Fibroblast of skin of left biceps (primary cell): ENCODE measurements at places on chromosomes 3 and 15.
A peak's percentile ranks its signal among the peaks of the same experiment; 100 is the strongest.

DNA sequence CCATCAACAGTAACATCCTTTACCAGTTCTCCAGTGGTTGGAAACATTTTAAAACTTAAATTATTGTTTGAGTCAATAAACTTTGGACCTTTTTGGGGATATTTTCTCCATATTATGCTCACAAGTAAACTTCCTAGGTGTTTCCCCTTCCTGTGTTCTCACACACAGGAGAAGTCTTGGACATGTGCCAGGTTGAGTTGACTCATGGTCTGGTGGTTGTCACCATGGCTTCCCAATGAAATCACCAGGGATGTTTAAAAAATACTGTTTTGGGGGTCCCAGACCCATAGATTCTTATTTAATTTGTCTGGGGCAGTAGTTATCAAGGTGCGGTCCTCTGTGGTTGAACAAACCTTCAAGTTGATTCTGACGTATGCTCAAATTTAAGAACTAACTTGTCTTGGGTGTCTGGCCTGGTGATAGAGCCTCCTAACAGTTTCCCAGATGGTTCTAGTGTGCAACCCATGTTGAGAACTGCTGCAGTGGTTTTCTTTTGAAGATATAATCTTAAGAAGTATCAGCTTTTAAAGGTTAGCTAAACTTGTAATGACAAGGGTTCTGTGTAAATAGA is 291.8 kb downstream of the EDEM1 start:
- DNase-seq: no peak

GRCh38 chr3:123993818-123994217 is 1.9 kb upstream of the ROPN1 start:
- DNase-seq: no peak

GRCh38 chr3:133753779-133754164 is 7.6 kb downstream of the TF start:
- DNase-seq: no peak

DNA sequence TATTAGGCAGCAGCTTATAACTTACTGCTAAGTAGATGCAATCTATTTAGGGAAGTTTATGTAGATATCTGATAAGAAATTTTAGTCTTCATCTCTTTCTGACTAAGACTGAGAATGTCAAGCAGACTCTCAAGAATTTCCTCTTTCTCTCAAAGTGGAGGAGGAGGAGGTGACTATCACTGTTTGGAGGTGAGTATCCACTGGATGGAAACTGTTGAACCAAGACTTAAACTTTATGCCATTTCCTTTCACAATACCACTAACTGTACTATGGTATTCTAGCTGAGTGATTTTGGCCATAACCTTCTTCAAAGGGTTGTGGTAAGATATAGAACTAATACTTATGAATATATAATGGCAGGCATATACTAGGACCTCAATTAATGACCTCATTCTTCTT is 64.6 kb downstream of the TPRG1 start:
- no peak for DNase-seq

DNA sequence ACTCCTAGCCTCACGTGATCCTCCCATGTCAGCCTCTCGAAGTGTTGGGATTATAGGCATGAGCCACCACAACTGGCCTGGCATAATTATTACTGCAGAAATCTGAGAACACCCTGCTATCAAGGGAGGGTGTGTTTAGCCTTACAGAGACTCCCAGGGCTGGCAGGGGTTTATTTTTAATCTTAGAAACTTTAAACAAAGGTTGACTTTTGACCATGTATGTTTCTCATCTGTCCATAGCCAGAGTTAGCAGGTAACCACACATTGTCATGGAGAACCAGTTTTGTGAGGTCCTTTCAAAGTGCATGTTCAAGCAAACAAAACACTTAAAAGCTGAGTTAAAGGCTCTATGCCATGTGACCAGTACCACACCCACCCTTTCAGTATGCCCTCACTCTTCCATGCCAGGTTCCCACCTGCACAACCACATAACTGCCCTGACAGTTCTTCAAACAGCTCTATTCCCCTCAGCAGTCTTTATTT is 11.1 kb downstream of the SIAH2 start:
- DNase-seq: no peak

DNA sequence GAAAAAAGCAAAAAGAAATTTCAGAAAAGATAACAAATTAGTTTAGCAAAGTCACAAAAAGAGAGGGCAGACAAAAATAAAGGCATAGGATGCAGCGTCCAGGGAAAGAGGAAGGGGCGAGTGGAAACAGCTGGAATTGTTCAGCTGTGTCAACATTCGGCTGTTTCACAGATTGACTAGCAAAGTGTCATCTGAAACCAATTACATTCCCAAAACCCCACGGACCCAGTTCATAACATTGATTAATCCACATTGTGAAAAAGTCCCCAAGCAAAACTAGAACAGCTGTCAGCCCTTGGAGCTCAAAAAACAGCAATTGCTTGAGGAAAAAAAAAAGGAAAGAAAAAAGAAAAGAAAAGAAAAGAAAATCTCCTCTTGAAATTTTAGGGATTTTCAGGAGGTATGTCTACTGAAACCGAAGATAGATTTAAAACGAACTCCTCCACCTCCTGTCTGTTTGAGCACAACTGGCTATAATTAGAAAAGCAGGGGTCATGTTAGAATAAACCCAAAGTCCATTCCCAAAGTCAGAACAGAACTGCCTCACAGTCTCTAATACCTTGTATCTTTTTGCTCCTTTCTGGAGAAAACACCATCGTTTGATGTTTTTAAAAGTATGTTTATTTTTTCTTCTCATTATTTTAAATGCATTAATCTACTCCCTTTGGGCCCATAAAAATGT is 159.6 kb downstream of the RORA start:
- peak; percentile 38 for DNase-seq

GRCh38 chr3:76694063-76694462 is 345.8 kb upstream of the ROBO2 start:
- DNase-seq: no peak

- DNase-seq: no peak
These were observed 416.2 kb downstream of the IGSF11 start for GRCh38 chr3:118618247-118619040.

DNA sequence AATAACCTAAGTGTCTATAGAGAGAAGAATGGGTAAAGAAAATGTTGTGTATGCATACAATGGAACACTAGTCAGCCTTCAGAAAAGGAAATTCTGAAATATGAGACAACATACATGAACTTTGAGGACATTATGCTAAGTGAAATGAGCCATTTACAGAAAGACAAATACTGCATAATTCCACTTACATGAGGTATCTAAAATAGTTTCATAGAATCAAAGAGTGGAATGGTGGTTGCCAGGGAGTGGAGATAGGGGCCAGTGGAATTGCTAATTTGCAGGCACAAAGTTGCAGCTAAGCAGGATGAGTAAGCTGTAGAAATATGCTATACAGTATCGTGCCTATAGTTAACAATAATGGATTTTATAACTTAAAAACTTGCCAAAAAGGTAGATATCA is 779.6 kb upstream of the ARPP21 start:
- DNase-seq: peak; percentile 37

- DNase-seq: no peak
These were observed 24.7 kb upstream of the TM4SF4 start for GRCh38 chr3:149449799-149450198.

DNA sequence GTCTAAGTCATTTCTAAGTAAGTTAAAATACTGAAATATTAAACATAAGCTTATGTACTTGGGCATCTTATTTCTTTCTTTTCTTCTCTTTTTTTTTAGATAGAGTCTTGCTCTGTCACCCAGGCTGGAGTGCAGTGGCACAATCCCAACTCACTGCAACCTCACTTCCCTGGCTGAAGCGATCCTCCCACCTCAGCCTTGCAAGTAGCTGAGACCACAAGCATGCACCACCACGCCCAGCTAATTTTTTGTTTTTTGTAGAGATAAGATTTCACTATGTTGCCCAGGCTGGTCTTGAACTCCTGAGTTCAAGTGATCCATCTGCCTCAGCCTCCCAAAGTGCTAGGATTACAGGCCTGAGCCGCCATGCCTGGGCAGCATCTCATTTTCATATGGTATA is 16.0 kb upstream of the ZNF710 start:
- DNase-seq: no peak

DNA sequence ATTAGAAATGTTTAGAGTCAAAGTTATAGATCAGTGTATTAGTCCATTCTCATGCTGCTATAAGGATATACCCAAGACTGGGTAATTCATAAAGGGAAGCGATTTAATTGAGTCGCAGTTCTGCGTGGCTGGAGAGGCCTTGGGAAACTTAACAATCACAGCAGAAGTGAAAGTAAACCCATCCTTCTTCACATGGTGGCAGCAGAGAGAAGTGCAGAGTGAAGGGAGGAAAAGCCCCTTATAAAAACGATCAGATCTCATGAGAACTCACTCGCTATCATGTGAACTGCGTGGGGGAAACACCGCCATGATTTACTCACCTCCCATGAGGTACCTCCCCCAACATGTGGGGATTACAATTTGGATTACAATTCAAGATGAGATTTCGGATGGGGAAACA is 871.5 kb downstream of the DIPK2A start:
- DNase-seq: no peak

GRCh38 chr3:110932567-110932966 is 139.0 kb upstream of the NECTIN3 start:
- DNase-seq: peak; percentile 35

DNA sequence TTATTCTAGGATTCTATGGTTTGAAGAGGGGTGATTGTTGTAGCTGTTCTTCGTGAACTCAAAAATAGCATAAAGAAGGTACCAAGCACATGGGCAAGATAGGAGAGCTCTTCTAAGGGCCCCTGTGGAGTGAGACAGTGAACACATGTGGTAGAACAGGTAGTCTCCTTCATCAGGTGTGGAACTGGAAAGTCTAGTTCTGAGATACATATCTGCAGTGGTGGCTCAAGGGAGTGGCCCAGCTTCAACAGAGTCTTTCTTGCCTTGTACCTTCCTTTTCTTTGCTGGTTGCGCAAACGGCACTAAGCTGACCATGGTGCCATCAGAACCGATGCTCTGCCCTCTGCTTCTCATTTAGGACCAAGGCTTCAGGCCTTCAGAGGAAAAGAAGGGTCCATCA is 65.2 kb downstream of the CERS3 start:
- no peak for DNase-seq

DNA sequence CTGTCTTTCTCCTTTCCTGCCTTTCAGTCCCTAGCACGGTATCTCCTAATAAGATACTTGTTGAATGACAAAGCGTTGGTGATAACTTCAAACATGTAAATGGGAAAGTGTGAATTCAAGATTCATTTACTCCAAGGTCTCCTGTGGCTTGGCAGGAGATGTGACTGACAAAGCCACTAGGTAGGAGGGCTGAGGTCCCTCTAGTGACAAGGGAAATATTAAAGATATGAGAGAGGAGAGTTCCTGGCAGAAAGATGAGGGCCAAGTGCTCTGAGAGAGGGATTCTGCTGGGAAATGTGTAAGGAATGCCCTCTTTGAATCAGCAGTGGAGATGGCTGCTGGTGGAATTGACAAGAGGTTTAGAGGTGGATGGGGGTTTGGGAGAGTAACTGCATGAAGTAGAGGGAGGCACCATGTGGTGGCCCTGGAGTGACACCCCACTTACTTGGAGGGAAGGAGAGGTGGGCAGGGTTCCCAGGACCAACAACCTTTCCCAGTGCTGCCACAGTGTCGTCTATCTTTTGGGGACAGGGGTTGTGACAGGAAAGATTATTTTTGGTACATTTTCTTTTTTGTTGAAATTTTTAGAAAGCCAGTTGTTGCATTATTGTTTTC is 43.0 kb upstream of the SCAANT1 start:
- DNase-seq: no peak

DNA sequence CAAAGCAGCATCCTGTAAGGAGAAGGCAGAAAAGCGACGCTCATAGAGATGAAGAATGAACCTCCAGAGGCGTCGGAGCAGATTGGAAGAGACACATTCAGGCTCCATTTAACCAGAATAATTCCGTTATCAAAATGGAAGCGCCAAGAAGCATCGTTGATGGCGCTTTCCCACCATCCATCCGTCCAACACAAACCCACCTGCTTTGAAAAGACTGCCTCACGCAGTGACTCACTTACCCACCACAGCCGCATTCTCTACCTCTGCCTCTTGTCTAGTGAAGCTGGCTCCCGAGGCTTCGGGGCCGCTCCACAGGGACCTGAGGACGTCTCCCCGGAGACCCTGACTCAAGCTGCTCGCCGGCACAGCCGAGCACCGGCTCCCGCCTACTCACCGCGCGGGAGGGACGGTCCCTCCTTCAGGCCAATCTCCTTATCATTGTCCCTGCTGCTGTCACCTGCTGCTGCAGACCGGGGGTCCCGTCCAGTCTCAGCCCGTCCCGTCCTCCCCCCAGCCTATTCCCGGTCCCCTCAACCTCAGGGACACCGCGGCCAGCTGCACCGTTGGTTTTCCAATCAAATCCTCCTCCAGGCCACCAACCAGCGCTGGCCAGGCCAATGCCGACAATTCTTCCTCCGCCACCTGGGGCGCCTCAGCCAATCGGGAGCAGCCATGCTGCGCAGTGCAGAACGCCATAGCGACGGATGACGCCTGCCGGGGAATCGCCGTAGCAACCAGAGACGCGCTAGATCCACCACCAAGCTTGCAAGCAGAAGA is at the start of gene NEK10:
Gene NEK10 (minus strand): TSS at position 553 of the 777 bp plus-strand sequence. CDS start 16,501 bp downstream, outside the sequence.
- peak; percentile 51 for DNase-seq
